ENCODE measurements at places on chromosomes 2 and 18.

DNA sequence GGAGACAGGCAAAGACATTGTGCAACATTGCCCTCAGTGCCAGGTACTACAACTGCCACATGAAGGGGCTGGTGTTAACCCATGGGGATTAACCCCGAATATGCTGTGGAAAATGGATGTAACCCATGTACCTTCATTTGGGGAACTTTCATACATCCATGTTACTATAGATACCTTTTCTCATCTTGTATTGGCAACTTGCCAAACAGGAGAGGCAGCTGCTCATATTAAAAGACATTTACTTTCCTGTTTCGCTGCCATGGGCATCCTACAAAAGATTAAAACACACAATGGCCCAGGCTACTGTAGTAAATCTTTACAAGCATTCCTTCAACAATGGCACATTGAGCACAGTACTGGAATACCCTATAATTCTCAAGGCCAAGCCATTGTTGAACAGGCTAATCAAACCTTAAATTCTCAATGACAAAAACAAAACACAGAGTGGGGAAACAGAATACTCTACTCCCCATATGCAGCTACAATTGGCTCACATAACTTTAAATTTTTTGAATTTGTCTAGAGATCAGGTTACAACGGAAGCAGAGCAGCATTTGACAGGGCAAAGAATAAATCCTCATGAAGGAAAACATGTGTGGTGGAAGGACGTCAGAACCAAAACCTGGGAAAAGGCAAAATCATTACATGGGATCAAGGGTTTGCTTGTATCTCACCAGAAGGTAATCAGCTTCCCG, 1723.5 kb upstream of the LRRTM1 start:
- no peak for DNase-seq

- peak; percentile 78 for DNase-seq
Observed at GRCh38 chr18:9017167-9017904, 85.2 kb upstream of the NDUFV2 start.

DNA sequence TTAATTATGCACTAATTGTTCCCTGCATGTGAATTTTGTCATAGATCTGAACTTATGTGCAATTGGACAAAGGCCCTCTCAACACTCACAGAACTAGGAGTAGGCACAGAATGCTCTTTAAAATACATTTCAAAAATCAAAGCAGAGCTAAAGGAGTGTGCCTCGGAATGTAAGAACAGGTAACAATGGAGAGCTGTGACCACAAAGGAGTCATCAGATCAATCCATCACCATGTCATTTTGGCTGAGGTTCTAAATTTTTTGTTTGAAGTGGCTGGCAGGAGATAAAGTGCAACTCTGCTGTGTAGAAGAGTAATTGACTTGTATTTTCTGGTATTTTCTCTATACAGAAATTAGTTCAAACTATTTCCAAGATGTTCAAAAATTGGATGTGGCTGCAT, 155.4 kb downstream of the NRP2 start:
- no peak for DNase-seq

- no peak for DNase-seq
Observed at GRCh38 chr2:229098801-229099200, 172.3 kb downstream of the PID1 start.

DNA sequence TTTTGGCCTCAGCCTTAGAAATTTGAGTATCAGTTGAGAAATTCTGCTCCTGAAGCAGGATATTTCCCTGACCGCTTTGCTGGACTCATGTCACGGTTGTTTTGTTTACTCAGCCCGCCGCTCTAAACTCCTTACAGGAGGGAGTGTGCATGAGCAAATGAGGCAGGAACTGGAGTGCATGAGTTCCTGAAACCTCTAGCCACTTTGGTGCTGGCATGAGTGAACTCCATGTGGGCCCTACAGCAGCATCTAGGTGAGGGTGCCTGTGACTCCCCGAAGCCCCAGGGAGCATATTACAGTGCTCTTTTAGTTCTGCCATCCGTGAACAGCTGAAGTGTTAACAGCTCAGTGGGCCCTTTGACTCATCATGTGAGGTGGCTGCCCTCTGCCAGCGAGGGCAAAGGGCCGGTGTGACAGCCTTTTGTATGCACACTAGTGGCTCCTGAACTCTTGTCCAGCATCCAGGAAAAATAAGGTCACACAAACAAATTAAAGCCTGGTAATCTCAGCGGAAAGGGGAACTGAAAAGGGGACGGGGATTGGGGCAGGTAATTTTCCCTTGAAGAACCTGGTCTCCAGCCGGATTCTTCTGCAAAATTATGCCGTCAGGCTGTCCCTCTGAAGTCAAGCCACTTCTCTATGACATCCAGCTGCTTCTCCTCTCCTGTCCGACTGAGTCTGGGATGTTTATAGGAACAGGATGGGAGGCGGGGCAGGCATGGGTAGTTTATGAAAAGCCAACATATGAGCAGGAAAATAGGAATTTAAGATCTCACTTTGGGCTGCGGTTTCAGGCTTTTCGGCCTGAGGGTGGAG, 1668.7 kb downstream of the SUCLG1 start:
- no peak for DNase-seq

DNA sequence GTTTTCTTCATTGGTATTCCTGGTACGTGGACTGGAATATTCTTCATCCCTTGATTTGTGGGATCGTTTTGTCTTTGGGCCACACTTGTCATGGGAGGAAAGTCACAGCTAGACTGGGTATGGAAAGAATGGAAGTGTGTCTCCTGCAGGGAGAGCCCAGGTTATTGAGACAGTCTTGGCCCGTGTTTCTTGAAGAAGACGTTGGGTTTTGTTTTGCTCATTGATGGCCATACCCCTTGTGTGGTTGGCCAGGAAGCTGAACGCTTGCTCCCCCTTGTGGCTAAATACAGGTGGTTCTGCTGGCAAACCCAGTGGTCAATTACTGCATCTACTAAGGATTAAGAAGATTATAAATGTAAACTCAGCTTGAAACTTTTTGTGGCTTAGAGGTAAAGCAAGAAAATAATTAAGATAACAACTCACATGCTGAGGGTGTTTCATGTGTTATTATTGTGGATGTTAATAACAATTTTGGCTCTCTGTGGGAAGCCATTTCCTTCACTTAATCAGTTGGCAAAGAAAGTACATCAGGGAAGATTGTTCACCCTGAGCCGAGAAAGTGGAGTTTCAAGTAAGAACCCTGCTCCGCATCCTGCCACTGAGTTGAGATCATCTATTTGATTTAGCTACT, 91.8 kb downstream of the NEDD4L start:
- DNase-seq: peak; percentile 83

GRCh38 chr2:27212626-27213471, 781 bp upstream of the SLC5A6 start:
- DNase-seq: peak; percentile 66

GRCh38 chr2:209547726-209548125, 123.9 kb downstream of the MAP2 start:
- no peak for DNase-seq

- DNase-seq: no peak
Observed at GRCh38 chr2:176817061-176817565, 395.5 kb upstream of the HNRNPA3 start.

DNA sequence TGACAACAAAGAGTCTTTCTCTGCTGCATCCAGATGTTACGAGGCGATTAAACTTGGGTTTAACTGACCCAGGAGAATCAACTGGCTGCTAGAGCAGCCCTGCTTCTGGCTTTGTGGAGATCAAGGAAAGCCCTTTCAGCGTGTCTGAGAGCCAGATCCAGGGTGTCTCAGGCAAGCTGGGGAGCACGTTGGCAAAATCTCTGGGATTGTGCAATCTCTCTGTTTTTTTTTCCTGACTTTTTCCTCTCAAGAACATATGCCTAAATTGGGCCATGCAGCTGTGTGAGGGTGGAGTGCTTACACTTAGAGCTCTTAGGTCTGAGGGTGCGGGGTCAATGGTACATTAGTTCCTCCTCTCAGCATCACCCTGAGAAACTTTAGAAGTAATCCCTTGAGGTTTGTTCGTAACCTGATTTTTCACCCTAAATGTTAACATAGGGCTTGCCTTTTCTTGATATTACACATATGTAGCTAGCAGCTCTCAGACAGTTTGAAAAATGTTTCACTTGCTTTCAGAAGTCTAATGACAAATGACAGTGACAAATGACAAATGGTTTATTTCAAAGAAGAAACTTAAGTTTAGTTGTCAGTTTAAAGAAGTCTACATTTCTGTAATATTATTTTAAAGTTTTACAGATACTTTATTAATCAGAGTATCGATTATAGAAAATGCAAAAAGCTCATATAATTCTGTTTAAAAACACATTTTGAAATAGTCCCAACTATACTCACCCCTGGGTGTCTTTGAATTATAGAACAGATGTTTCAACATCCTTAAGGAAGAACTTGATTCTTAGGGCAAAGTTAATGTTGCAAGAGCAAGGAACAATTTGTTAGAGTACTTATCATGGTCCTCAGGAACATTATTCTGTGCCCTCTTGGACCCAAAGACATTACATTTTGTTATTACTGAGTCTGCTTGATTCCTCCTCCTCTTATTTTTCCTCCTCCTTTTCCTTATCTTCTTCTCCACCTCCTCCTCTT, 38.4 kb upstream of the ZSWIM2 start:
- DNase-seq: peak; percentile 7

GRCh38 chr2:191797500-191797899, 49.4 kb downstream of the CAVIN2 start:
- DNase-seq: no peak

GRCh38 chr2:174675615-174676014, 78.0 kb upstream of the WIPF1 start:
- no peak for DNase-seq

GRCh38 chr2:26900831-26901321, 52.9 kb downstream of the DPYSL5 start:
- no peak for DNase-seq

DNA sequence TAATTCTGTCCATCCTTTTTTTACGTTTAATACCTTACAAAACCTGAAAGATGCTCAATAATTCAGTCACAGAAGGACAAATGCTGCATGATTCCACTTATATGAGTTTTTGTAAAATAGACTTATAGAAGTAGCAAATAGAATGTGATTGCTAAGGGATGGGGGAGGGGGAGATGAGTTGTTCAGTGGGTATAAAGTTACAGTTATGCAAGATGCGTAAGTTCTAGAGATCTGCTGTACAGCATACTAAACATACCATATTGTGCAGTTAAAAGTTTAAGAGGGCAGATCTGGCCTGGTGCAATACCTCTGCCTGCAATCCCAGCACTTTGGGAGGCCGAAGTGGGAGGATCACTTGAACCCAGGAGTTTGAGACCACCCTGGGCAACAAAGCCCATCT, 78.8 kb downstream of the TET3 start:
- DNase-seq: no peak

GRCh38 chr2:8154936-8155335, 526.9 kb upstream of the ID2 start:
- no peak for DNase-seq

GRCh38 chr2:24924732-24925131, 4.7 kb upstream of the ADCY3 start:
- no peak for DNase-seq

DNA sequence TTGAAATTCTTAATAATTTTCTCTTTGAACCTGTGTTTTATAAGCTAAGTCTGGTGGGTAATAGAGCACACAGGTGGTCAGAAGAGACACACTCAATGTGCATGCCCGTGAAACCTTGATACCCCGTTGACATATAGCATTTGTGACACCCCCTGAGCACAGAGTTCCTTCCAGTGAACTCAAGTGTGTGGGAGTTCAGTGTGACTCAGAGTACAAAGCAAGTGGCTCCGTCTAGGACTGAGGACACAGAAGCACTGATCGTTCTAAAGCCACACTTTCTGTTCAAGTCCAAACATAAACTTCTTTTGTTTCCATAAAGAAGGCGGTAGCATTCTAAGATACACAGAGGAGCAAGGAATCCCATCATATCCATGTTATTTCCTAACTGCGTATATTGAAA, 523.6 kb downstream of the PID1 start:
- DNase-seq: no peak

- no peak for DNase-seq
Observed at GRCh38 chr2:167689444-167689843, 558.0 kb downstream of the STK39 start.

DNA sequence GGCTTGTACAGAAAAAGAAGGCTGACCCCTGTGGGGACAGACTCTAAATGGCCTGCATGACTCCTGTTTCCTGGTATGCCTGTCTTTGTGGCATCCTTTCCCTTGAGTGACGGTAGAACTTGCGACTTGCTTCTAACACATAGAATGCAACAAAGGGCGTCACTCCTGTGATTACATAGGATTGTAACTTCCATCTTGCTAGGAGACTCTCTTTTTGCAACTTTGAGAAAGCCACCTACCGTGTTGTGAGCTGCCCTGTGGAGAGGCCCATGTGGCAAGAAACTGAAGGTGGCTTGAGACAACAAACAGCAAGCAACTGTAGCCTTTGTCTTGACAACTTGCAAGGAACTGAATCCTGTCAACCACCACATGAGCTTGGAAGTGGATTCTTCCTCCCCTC, 46.5 kb downstream of the THNSL2 start:
- no peak for DNase-seq

- no peak for DNase-seq
Observed at GRCh38 chr2:205675861-205676516, 6.3 kb upstream of the NRP2 start.

DNA sequence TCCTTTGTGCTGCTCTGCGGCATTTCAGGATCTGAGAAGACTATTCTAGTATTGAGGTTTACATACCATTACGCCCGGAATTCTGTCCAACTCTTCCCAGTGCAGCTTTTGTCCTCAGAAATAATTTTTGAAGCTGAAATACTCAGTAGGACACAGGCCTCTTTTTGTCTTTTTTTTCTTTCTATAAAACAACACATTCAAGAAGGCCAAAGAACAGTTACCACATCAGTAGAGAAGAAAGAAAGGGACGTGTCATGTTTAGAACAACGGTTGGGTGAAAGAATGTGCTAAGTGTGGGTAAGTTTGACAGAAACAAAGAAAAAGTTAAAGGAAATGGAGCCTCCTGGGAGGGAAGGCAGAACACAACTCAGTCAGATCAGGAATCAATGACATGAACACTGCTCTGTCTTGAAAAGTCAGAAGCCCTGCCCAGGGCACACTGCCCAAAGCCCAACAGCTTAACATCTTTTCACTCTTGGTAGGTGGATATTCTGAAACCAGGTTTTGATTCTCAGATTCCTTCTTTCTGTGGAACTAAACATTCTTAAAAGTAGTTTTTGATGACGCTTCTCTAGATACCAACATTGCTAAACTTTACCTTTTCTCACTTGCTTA, 198.6 kb upstream of the CWC22 start:
- no peak for DNase-seq

DNA sequence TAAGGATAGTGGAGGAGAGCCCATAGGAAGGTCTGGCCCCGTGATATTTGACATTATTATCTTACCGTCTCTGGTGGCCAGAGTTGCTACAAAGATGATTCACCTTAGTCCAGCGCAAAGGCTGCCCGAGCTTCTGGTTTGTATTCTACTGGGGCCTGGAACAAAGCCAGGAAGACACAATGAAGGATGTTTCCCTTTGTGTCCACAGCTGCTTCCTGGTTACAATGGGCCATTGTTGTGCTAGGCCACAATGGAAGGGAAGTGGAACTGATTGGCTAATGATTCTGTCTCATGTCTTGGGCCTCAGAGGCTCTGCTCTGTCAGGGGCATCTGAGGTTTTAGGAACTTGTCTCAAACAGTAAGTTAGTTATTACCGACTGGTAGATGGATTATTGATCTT, 132.2 kb downstream of the TDRD15 start:
- DNase-seq: no peak

Measured in GM13977 (cell line).